ENCODE measurements at places on chromosomes 13 and 19.

- no peak for DNase-seq
Observed at GRCh38 chr13:48235341-48236135, 2.5 kb downstream of the ITM2B start.

GRCh38 chr19:29478578-29479565, 46.9 kb upstream of the VSTM2B start:
- DNase-seq, result no peak

GRCh38 chr19:55087542-55087901, 11.9 kb downstream of the EPS8L1 start:
- DNase-seq, result no peak

- DNase-seq, result no peak
Observed at GRCh38 chr19:16398530-16399249, 73.1 kb downstream of the EPS15L1 start.

DNA sequence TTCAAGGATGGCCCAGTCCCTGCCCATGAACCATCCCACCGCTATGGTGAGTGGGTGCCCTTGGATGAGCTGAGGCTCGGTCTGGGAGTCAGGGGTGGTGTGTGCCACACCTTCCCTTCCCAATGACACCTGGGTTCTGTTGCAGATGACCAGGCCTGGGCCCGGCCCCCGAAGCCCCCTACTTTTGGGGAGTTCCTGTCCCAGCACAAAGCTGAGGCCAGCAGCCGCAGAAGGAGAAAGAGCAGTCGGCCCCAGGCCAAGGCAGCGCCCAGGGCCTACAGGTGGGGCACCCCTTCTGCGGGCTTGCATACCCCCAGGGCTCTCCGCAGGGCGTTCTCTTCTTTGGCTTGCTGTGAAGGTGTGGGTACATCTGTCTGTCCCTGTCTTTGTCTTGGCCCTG, 4.3 kb upstream of the INAFM1 start:
- DNase-seq, result no peak

Measured in colonic mucosa (tissue), 4 donors.